ENCODE measurements at places on chromosomes 4 and X.

GRCh38 chrX:69207216-69207615, 42.0 kb upstream of the PJA1 start:
- DNase-seq, result no peak

- DNase-seq, result no peak
These were observed 578 bp downstream of the CHIC2 start for GRCh38 chr4:54063737-54064316.

GRCh38 chr4:136803433-136803832, 728.9 kb downstream of the PCDH18 start:
- DNase-seq, result no peak

- no peak for DNase-seq
These were observed 162.7 kb downstream of the PPP3CA start for GRCh38 chr4:101184668-101185067.

DNA sequence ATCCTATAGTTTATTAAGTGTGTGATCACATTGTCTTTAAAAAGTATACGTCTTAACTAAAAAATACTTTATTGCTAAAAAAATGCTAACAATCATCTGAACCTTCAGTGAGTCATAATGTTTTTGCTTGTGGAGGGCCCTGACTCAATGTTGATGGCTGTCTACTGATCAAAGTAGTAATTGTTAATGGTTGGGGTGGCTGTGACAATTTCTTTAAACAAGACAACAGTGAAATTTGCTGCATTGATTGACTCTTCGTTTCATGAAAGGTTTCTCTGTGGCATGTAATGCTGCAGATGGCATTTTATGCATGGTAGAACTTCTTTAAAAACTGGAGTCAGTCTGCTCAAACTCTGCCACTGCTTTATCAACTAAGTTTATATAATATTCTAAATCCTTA, 101.4 kb upstream of the IL15 start:
- no peak for DNase-seq

DNA sequence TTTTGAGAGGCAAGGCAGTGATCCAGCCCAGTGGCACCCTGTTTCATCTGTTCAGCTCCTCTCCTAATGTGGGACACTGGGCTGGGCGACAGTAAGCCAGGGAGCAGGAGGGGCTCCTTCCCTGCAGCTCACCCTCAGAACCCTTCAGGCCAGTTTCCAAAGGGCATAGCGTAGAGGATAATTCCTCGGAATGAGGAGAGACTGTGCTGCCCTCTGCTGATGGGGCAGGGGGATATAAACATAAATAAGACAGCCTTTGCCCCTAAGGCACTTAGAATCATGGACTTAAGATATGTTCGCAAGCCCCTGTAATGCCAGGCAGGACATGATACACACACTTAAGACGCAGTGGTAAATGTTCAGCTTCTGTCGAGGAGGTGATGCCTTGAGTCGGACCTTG, 27.9 kb upstream of the ZNF185 start:
- no peak for DNase-seq

DNA sequence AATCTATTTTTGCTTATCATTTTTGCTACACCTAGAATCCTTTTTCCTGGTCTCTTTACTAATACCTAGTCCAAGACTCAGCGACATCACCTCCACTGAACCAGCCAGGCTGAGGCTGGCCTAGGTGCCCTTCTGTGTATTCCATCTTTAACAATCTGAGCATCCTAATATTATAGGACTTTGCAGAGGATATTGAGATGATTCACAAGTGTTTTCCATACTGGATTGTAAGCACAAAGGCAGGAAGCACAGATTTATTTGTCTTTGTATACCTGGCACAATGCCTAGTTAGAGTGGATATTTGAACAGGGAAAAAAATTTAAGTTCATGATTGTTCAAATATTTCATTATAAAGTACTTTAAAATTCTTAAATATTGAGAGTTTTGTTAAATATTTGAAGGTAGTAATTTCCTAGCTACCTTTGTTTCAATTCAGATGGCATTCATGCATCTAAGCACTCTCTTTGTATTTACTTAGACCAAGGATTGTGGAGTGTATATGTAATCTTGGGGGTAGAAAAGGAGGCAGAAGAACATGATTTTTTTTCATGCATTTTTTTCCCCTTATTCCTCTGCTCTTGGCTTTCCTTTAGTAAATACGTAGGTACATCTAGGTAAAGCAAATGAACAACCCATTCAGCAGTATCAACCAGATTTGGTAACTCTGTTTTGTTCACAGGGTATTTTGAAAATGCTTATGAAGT, 18.4 kb downstream of the SMARCA5 start:
- DNase-seq, result no peak

- no peak for DNase-seq
These were observed 979 bp upstream of the SLC9A6 start for GRCh38 chrX:135984256-135984655.

GRCh38 chr4:133320576-133321170, 171.6 kb downstream of the PCDH10 start:
- no peak for DNase-seq
